CD4-positive, alpha-beta T cell (primary cell): ENCODE measurements at places on chromosomes 3 and 15. TPM values are rescaled to one million over a fixed set of nuclear protein-coding genes. Genes with fewer than 3 reads are reported as not detected.

The SLCO2A1 gene
- total RNA-seq, result not detected

DNA sequence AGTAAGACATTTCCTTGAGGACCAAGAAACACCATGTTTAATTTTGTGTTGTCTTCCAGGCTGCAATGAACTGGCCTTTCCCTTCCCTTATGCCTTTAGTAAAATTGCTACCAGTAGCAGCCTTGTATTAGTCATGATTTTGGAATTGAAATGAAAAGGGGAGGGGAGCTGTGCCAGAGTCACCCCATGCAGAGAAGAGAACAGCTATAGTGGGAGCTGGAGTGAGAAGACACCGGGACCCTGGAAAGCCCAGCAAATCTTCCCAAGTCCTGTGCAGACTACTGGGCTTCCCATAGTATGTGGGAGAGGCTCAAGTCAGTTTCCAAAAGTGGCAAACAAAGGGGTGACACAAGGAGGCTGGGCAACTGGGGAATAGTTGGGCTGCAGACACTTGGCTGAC lies 178.5 kb downstream of the NR1D2 start:
- H3K36me3 ChIP-seq, result no peaks in the 10 kb centered on the region
- no peak for DNase-seq
- H3K4me3 ChIP-seq, result no peak overlapping the region
- H3K4me1 ChIP-seq, result no peaks in the 10 kb centered on the region
- no peaks in the 10 kb centered on the region for H3K27me3 ChIP-seq

DNA sequence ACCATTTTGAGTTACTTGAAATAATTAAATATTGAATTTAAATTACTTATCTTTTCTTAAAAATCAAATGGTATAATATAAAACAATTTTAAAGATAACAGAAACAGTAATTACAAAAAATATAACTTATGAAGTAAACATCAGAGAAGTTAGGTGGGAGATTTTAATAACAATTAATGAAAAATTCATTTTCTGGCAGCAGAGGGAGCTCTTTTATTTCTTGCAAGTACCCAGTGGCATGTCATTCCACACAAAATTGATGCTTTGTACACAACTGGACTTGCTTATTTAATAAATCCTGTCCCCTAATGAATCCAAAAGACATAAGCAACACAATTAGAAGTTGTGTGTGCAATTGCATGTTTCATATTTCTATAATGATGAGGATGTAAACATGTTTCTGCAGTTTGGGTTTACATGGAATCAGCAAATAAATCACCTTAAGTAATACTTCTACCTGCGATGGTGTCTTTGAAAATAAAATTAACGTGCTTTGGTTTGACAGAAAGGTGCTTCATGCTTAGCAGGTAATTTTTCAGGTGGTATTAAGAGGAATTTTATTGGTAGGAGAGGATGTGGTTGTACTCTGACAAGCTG lies 861.3 kb downstream of the ZPLD1 start:
- no peak overlapping the region for H3K4me3 ChIP-seq
- H3K36me3 ChIP-seq, result no peaks in the 10 kb centered on the region
- no peaks in the 10 kb centered on the region for H3K27me3 ChIP-seq
- no peak overlapping the region for H3K27ac ChIP-seq

- peaks cover 14% of the 10 kb centered on the region for H3K36me3 ChIP-seq
- H3K27me3 ChIP-seq, result no peaks in the 10 kb centered on the region
- no peak for DNase-seq
- H3K4me1 ChIP-seq, result peaks cover 9% of the 10 kb centered on the region
- no peak overlapping the region for H3K4me3 ChIP-seq
Measured at GRCh38 chr3:197714251-197714650, 22.5 kb downstream of the RUBCN start.

- peaks cover 2% of the 10 kb centered on the region for H3K27me3 ChIP-seq
- H3K27ac ChIP-seq, result no peak overlapping the region
- H3K4me3 ChIP-seq, result no peak overlapping the region
- no peak for DNase-seq
- no peaks in the 10 kb centered on the region for H3K4me1 ChIP-seq
- no peaks in the 10 kb centered on the region for H3K36me3 ChIP-seq
Measured at GRCh38 chr15:87492321-87492720, 764.2 kb downstream of the NTRK3 start.

DNA sequence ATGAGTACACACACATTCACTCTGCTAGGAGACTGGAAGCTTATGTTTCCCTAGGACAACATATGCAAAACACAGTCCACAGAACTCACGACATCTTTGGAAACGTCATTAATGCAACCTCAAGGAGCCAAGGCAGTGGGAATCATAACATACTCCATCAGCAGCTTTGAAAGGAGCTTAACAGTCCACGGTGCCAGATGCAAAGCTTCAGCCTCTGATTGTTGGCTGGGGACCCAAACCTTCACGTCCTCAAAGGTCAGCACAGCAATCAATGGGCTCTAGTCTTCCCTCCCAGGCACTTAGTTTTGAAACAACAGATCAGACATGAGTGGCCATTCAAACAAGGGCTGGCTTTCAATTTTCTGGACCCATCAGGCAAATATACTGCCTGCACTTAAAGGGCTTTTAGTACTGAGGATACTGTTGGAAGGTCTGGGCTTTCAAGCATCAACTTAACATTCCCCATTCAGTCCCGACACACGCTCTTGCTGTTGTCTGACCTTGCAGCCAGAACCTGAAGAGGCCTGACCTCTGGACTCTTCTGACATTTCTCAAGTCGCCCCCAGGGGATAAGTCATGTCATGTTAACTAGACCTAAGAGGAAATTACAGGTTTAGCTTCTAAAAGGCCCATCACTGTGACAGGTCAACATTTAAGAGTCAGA lies 223.0 kb downstream of the PDZRN3 start:
- DNase-seq, result no peak
- no peaks in the 10 kb centered on the region for H3K4me1 ChIP-seq
- H3K27ac ChIP-seq, result no peak overlapping the region
- peaks cover 3% of the 10 kb centered on the region for H3K27me3 ChIP-seq

DNA sequence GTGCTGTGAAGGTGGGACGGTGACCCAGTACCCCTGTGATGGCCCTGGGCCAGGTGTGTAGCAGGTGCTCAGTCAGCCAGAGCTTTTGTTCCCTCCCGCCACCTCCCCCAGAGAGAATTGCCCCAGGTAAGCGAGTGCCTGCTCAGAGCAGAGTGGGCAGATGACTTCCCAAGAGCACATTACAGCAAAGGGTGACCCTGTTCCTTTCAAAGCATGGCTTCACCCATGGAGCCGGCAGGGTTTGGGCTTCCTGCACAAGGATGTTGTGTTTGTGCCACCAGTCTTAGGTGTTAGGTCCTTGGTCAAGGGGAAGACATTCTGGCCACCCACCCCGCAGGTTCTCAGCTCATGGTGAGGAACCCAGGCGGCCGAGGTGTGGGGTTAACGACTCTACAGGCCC lies 30.7 kb downstream of the SLC6A6 start:
- peaks cover 2% of the 10 kb centered on the region for H3K36me3 ChIP-seq
- H3K4me1 ChIP-seq, result peaks cover 84% of the 10 kb centered on the region
- no peaks in the 10 kb centered on the region for H3K27me3 ChIP-seq
